ENCODE measurements at places on chromosomes 16 and 17.

DNA sequence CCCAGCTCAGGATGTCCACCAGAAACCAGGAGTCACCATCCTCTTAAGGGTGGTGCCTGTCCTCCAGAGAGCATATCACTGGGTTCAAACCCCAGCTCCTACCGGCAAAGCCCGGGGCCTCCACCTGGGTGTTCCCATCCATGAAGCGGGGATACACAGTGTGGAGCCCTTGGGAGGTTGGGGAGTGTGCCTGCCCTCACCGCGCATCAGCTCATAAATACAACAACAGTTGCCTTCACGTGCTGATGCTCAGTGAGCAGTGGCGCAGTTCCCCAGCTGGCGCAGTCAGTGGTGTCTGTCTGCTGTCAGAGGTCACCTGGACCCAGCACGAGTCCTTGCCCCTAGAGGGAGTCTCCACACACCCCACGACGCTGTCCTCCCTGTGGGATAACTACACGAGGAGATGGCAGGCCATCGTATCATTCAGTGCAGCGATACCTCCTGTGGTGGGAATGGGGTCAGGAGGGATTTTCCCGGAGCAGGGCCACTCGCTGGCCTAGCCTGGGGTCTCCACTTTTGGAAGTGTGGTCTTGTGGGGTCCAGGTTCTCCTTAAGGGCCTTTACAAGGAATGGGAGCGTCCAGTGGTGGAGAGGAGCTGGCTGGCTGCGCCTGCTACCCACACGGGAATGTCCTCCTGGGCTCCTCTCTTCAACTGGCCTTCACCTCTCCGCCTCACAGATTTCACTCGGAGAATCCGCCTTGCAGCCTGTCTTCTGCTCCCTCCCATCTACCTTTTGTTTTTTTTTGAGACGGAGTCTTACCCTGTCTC lies 2.3 kb upstream of the ELOB start:
- DNase-seq = no peak

- no peak for DNase-seq
Observed at GRCh38 chr17:64115822-64116534, 14.0 kb downstream of the ERN1 start.

DNA sequence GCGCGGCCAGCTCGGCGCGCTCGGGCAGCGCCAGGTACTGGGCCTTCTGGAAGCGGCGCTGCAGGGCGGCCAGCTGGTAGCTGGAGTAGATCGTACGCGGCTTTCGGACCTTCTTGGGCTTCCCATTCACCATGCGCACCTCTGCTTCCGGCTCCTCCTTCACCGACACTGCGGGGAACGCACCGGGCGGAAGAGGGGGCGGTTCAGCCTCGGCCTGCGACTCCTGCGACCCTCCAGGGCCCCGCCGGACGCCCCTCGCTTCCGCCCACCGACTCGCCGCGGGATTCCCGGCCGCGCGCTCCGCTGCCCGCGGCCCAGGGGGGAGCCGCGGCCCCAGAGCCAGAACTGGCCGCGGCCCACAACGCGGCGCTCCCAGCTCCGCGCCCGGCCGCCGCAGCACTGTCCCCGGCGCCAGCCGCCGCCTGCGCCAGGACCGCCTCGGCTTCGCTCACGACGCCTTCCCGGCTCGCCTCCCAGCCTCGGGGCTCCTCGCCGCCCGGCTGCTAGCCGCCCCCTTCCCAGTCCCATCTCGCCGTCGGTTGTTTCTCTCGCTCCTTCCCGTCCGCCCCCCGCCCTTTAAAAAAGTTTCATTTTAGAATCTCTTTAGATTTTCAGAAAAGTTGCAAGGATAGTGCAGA lies 1.5 kb downstream of the DLX3 start:
- DNase-seq = no peak

- DNase-seq = no peak
Observed at GRCh38 chr16:79677799-79678530, 77.4 kb upstream of the MAF start.

GRCh38 chr17:59402760-59403159 lies 71.3 kb downstream of the YPEL2 start:
- no peak for DNase-seq

DNA sequence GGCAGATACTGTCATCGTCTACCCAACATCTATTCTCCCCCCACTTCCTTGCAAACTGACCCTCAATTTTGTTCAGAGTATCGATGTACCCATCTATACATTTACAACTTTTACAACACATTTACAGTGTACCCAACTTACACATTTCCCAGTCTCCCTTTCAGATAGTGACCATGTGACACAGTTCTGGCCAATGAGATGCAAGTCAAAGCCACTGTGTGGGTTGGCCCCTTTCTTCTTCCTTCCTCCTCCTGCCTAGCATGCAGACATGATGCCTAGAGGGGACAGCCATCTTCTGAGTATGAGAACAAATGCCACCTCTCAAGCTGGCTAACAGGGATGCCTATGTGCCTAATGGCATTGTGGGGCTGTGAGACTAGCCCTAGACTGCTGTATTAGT lies 11.3 kb upstream of the NFAT5 start:
- no peak for DNase-seq

GRCh38 chr16:89173174-89173921 lies 1.8 kb downstream of the CDH15 start:
- no peak for DNase-seq

DNA sequence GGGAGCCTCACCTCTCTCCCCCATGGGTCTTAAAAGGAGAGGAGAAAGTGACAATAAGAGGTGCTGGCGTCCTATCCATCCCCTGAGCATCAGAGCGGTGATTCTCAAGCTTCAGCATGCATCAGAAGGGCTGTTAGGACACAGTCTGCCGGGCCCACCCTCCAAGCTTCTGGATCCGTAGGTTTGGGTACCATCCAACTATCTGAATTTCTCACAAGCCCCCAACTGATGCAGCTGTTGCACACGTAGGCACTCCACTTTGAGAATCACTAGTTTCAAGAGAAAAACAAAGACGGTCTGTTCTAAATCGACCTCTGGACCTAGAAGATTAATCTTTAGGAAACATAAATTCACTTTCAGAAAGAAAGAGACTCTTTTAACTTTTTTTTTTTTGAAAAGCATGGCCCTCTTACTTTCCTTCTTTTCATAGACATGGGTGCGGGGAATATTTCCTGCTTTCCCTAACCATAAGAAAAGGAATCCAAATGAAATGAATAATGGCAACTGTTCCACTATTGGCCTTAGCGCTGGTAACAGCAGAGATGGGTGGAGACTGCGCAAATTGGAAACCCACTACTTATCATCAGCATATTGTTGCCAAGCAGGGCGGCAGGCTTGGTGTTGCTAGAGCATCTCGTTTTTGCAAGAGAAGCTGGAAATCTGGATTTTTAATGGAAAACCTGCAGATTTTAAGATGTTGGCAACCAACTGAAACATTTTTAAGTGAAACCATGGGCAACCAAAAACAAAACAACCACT lies 144.4 kb downstream of the GAS7 start:
- DNase-seq = no peak

DNA sequence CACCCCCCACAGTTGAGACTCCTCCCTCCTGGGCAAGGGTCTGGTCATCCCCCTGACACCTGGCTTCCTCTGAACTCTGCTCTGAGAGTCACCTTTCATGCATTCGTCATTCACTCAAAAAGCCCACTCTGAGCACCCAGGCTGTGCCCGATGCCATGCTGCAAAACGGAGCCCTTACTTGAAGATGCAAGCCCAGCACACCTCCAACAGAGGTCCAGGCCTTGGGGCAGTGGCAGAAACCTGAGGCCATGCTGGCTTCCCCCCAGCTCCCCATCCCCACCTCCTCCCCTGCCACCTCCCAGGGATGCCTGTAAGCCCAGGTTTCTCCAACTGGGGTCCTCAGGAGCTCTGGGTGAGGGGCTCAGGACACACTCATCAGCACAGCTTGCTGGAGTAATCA lies 67.7 kb upstream of the TNRC6C start:
- DNase-seq = no peak

DNA sequence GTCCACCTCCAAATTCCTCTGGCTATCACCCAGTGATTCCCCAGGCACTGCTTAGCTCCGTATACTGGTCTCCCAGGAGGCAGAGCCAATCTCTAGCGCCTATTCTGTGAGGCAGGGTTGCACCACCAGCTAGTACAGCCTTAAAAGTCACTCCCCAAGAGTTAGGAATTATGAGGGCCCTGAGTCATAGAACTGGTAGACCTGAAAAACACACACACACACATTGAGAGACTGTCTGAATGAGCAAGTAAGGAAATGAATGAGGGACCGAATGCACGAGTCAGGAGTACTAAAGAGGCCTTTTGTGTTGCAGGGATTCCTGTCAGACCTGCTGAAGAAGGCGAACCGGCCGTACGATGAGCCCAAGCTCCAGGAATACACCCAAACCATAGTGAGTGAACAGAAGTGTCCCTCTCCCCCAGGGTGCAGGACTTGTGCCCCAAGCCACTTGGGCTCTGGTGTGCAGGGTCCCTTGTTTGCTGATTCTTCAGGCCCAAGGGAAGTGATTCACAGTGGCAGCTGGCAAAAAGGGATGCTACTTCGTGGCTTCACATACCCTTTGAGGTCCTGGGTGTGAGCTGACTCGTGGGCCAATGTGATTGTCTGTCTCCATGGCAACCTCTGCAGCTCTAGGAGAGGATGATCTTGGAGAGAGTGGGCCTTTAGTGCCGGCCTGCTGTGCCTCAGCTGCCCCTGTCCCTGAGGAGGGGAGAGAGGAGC lies 24.7 kb downstream of the CALB2 start:
- no peak for DNase-seq

- no peak for DNase-seq
Observed at GRCh38 chr16:13101828-13102227, 200.4 kb downstream of the SHISA9 start.

DNA sequence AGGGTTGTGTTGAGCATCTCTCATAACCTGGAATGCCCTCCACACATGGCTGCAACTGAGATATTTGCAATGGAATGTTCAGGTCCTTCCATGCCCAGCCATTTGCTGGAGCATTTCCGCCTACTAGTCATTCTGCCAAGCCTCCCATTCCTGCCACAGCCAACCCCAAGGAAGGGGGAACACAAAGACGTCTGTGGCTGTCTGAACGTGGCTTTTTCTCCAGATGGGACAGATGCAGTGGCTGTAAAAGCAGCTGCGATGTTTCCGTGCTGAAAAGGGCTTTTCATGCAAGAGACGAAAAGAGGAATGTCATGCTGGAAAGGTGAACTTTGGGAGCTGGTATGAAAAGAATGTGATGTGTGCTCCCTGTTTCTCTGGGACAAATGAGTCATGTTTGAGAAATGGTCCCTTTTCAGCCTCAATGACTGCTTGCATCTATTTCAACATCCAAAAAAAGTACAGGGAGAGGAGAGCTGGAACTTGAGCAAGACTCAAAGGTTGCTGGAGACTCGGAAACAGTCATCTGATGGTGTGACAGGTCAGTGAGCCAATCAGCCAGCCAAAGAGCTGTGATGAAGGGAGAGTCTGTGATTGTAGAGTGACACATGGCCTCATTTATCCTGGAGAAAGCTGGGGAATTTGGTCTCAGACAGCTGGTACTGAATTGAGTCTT lies 208.9 kb downstream of the SHISA9 start:
- DNase-seq = no peak

DNA sequence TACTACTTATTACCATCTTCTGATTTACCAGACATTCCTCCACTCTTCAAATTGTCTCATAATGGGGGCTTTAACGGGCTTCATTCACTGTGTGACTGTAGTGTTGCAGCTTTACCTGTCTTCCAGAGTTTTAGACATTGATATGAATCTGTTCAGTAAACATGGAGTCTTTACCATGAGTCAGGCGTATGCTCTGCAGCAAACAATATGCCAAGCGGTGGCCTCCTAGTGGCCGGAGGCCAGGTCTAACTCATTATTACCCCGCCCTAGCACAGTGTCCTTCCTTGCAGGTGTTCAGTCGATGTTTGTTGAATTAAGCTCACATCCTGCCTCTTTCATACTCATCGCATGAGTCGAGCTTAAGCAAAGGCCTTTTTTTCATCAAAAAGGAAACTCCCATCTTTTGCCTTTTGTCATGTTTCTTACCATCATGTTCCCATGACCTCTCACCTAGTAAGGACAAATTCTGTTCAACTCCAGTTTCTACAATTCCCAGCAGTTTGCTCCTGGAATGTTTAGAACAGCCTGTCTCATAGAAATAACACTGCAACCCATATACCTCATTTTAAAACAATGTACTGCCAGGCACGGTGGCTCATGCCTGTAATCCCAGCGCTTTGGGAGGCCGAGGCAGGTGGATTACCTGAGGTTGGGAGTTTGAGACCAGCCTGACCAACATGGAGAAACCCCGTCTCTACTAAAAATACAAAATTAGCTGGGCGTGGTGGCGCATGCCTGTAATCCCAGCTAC lies 39.4 kb downstream of the TUBD1 start:
- DNase-seq = no peak

DNA sequence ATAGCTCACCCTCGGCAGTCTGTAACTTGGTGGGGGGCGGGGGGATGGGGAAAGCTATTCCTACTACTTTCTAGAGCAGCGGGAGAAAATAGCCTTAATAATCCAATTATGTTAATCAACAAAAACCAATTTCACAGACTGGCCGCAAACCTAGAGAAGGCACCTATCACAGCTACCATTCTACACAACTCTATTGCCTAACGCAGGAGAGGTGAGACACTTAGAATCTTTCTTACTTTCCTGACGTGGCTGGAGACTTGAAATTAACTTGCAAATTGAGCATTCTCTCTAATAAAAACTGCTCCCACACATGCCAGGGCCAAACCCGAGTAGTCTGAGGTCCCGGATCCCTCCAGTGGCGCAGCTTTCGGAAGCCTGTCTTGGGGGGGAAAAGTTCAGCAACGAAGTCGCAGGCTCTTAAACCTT lies 794 bp downstream of the SMG6 start:
- DNase-seq = no peak

GRCh38 chr17:79839356-79840268 lies at the start of gene CBX4:
Gene CBX4, minus strand, starts transcription at chr17:79839440. Its CDS starts 189 bp downstream, at chr17:79839251.
- peak; percentile 77 for DNase-seq

GRCh38 chr17:44221862-44222111 lies 2.3 kb upstream of the UBTF start:
- no peak for DNase-seq

DNA sequence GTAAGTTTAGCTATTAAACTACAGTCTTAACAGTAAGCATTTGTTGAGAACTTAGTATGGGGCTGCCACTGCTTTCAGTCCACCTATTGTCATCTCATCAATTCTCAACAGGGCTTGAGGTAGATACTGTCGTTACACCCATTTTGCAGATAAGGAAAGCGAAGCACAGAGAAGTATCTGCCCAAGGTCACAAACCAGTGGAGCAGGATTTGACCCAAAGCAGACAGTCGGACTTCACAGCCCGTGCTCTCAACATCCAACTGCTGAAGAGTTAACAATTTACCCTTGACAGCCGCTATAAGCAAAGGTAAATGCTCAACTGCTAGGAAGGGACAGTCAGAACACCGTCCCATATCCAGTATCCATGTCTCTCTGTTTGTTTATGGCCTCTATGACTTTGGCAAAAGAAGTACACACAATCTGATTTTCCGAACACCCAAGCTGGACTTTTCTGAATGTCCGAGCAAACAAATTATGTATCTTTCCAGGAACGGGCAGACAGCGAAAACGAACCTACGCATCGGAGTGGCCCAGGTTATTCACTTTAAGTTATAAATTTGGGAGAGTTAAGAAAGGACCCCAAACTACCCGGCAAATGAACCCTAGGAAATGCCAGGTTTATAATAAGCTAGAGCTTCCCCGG lies 1.2 kb downstream of the SIAH1 start:
- no peak for DNase-seq
